Stimulated activated CD4-positive, alpha-beta T cell treated with anti-CD3 and anti-CD28 coated beads, Interleukin-1b, Interleukin-23, amount 100 ng/mL, for 4 hours (primary cell): ENCODE measurements at places on chromosomes 4 and X.

DNA sequence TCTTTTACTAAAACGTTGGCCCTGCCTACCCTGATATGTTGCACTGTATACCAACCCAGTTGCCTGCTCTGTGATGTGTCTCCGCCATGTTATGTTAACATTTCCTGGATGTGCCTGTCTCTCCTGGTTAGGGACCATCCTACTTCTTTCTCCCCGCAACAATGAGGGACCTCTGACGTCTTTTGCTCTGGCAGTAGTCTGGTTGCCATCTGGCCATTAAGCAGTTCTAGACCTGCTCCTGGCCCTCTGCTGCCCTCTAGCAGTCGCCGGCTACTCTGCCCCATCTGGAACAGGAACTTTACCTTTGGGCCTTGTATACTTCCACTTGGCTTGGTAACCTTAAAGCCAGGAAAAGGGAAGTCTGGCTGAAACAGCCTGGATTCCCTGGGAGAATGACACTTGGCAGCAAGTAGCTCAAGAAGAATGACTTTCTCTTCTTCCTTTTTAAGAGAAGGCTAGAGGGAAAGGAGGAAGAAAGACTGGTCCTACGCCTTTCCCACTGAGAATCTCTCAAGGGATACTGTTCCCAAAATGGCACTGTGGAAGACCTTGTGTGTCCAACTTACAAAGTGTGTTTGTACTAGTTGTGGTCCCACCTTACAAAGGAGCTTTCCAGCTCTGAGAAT lies 63.5 kb downstream of the GPC3 start:
- peak; percentile 11 for DNase-seq

DNA sequence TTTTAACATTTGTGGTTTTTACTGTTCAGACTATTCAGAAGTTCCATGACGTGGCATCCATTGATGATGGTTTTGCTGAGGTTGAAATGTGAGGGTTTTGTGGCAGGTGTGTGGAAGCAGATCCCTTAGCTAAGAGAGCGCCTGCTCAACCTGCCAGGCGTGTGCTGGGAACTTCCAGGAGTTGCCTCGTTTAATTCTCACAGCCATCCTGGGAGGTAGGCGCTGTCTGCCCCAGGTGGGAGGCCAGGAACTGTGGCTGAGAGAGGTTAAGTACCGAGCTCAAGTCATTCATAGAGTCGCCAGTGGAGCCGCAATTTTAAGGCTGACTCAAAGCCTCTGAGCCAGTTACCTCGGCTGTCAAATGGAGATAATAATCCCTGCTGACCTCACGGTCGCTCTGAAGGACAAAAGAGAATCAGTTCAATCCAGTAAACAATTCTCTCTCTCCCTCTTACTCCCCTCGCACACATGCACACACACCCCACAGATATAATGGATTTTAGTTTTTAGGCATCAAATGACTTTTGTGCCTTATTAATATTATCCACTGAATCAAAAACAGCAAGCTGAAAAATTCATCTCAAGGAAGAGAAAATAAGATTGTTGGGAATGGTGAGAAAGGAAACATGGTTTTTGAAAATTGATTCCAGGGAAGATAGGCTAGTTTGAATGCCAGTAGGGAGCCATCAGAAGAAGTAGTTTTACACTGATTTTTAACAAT lies 171.3 kb downstream of the PTTG2 start:
- DNase-seq: peak; percentile 69

DNA sequence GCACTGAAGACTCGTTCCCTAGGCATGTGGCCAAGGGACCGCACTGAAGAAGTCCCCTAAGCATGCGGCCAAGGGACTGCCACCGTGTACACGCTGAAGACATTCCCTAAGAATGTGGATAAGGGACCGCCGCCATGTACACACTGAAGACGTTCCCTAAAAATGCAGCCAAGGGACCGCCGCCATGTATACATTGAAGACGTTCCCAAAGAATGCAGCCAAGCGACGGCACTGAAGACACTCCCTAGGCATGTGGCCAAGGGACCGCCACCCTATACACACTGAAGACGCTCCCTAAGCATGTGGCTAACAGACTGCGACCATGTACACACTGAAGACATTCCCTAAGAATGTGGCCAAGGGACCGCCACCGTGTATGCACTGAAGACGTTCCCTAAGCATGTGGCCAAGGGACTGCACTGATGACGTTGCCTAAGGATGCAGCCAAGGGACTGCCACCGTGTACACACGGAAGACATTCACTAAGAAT lies 31.5 kb downstream of the DHRSX start:
- DNase-seq: no peak

GRCh38 chrX:155841232-155841631 lies 39.9 kb upstream of the VAMP7 start:
- no peak for DNase-seq

DNA sequence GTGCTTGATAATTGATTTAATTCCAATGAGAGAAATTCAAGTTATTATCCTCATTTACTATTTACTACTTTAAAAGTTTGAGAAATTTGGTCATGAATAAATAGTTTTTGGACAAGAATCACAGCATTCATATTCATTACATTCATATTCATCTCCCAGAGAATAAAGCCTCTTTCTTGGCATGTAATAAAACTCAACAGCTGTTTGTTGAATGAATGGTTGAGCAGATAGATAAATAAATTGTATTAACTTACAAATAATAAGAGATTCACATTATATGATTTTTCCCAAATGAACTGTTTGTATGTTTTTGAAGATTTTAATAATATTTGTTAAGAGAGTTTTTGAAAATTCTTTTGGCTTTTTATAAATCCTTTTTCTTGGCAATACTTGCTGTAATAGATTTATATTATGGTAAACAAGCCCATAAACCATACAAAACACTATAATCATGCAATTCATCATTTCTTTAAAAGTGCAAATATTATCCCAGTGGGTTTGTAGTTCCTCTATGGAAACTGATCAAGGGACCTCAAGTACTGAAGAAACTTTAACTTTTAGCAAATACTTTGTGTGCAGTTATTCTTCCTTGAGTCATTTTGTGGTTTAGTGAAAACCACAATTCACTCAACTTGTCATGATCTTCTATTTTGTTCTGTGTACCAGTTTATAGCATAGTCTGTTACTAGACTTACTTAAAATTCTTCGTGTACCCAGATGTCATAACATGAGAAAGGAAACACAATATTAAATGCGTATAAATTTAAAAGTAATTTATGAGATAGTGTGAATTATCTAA lies 371.8 kb downstream of the ADGRL3 start:
- DNase-seq: no peak

DNA sequence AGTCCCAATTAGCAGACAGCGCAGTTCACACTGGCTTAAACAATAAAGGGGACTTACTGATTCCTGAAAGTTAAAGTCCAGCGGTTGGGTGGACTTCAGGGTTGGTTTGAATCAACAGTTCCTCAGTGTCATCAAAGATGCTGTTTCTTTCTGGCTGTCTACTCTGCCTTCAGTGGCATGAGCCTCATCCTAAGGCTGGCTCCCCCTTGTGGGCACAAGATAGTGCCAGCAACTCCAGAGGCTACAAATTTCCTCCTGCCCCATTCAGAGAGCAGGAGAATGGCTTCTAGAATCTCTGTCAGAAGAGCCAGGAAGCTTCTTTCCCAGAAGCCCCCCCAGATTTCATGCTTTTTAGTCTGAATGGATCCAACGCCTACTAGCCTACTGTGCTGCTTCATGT lies 82.4 kb upstream of the MTM1 start:
- peak; percentile 40 for DNase-seq

GRCh38 chr4:135775909-135776308 lies 1574.3 kb upstream of the PABPC4L start:
- DNase-seq: no peak

GRCh38 chr4:12439633-12440305 lies 1011.1 kb upstream of the HS3ST1 start:
- no peak for DNase-seq

DNA sequence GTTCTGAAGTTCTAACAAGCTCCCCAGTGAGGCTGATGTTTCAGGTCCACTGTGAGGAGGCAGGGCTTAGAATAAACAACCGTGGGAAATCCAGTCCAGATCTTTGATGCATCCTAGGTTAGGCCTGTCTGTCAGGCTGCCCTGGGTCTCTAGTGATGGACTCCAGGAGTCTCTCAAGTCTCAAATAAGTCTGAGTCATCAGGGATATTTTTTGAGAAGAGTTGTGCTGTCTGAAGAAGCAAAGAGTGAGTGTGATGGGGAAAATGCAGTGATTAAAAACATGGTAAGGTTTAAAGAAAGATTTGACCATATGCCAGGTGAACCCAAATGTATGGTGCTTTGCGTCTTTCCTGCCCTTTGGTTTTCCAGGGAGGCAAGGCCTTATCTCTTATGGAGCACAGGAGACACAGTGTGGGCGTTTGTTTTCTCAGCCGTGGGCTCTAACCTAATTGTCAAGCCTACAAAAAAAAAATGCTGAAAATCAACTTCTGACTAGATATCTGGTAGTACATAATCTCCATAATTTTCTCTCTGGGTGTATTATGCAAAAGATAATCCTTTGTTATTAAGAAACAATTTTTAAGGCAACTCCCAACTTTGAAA lies 100.7 kb downstream of the PTTG2 start:
- DNase-seq: no peak

DNA sequence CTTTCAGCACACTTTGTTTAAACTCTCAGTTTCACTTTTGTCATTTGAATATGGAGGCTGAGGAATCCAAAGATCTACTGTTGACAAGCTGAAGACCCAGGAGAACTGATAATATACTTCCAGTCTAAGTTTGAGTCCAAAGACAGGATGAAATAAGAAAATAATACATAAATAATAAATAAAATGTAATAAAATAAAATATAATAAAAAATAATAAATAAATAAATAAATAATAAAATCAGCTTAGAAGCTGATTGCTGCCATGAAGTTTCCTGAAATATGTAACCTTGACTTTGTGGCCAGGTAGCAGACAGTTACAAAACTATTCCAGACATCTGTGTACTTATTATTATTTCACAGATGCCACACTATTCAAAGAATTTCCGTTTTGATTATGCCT lies 55.0 kb downstream of the NPY2R start:
- DNase-seq: no peak

GRCh38 chrX:109943740-109944092 lies 59.2 kb upstream of the TMEM164 start:
- no peak for DNase-seq

DNA sequence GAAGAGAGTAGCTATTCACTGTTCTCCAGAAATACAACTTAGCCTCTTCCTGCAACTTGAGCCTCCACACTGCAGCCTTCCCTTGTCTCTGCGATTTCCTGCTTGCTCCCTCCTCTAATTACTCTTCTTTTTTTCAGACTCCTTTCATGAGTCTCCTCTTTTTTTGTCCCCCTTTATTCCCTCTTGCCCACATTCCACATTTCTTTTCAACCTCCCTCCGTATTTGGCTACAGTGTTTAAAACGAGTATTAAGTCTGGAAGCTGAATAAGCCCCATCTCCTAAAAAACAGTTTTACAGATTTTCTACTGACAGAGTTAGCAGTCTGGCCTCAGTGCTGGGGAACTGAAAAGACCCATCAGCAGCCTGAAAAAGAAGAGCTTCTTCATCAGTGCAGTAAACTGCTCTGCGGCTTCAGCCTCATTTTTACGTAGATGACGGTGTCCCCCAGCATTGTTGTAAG lies 141.5 kb downstream of the TENM3 start:
- DNase-seq: no peak

GRCh38 chr4:94995684-94996394 lies 238.1 kb downstream of the BMPR1B start:
- DNase-seq: no peak

- DNase-seq: no peak
Measured at GRCh38 chr4:8346838-8347605, 77.5 kb downstream of the HTRA3 start.

- DNase-seq: peak; percentile 47
Measured at GRCh38 chrX:48938721-48939425, 18.5 kb downstream of the OTUD5 start.

- DNase-seq: no peak
Measured at GRCh38 chrX:150219374-150220185, 143.5 kb upstream of the MAMLD1 start.

- no peak for DNase-seq
Measured at GRCh38 chr4:122832732-122833131, 6.1 kb downstream of the FGF2 start.

GRCh38 chr4:104500442-104500841 lies 5.7 kb upstream of the CXXC4 start:
- DNase-seq: no peak

DNA sequence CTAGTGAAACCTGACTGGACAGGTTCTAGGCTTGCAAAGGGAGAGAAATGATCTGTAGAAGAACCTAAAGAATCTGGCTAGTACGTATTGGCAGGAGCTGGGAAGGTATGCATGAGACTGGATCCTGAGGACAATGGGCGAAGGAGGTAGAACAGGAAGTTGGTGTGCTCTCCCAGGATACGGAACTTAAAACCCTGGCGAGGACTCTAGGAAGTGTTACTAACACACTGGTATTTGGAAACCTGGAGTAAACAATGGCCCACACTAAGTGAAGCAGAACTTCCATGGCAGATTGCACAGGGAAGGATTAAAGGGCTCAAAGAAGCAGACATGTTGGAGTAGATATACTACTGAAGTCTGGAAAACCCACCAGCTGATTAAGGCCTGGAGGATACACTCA lies 9.1 kb downstream of the SYN1 start:
- no peak for DNase-seq

- DNase-seq: no peak
Measured at GRCh38 chrX:45196701-45197100, 4.0 kb downstream of the DIPK2B start.

GRCh38 chr4:20041839-20042407 lies 209.8 kb upstream of the SLIT2 start:
- DNase-seq: no peak

DNA sequence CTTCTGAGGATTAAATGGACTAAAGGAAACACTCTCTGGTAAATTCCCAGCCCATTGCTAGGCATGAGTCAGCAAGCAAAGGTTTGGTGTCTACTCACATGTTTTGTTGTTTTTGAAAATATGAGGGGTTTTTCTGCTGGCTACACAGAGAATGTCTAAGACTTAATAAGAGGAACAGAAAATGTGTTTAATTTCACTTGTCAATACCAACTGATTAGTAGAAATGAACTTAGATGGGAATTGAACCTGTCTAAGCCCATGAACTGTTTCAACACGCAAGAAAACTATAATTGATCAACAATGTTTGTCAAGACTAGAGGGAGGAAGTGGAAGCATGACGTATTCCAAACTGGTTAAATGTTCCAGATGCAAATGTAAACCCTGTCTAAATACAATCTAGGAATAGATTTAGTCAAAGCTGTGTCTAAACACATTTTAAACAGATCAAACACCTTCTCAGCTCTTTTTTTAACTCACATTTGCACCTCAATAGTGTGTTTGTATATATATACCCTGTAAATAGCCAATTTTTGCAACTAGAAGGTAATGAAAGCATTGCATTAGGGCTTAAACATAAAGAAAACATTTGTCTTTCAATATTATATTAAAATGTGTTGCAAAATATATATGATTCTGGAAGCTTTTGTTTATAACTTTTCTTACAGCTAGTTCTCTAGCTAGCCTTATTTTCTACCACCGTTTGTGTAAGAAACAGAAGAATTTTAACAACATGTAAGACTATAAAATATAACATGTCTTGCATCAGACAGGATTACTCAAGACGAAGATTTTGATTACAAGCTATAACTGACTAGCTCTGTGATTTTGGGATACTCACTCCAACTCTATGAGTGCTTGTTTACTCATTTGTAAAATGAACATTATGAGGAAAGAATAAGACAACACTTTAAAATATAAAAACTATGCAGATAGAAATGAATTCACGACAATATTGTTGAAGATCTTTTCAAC lies 607.8 kb downstream of the FSTL5 start:
- no peak for DNase-seq
